ENCODE measurements at places on chromosomes 5 and 9.

GRCh38 chr9:17706347-17706746 is 127.5 kb downstream of the SH3GL2 start:
- DNase-seq: no peak

DNA sequence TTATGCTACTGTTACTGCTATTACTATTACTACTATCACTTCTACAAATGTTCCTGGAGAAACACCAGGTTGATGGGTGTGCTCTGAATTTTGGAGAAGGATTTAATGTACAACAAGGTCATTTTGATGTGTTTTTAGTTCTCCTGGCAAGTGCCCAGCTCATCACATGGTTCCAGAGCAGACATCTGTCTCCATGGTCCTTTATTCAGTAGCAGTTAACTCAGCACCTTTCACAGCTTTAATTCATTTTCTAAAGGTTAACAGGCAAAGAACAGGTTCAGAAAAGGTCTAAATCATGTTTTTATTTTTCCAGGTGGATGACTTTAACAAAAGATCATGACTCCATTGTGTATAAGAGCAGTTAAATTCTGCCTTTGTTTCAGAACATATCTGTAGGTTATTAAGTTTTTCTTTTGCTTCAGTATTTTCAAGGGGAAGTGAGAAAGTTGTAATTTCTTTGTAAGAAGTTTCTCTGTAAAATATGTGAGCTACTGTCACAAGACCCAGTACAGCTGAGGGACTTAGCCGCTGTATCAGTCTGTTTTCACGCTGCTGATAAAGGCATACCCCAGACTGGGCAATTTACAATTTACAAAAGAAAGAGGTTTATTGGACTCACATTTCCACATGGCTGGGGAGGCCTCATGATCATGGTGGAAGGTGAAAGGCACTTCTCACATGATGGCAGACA is 41.9 kb downstream of the MTRR start:
- DNase-seq: no peak

- no peak for DNase-seq
Observed at GRCh38 chr5:179870403-179870903, 11.8 kb upstream of the MRNIP start.

GRCh38 chr5:133229931-133230664 is 178.3 kb downstream of the HSPA4 start:
- DNase-seq: no peak

- no peak for DNase-seq
Observed at GRCh38 chr9:104775976-104776375, 12.0 kb downstream of the NIPSNAP3B start.

DNA sequence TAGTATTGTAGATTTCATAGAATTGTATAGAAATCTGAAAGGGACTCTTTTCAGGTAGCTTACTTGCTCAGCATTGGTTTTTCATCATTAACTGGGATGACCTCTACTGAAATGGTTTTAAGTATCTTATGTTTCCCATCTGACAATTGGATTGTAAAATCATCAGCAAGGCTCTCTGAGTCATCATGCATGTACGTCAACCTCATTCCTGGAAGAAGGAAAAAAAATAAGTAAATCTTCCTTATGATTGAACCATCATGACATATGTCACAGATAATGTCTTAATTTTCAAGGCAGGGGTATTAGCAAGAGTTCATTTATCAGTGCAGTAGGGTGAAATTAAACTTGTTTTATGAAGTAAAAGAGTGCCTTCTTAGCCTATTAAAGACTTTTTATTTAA is 74.9 kb upstream of the CER1 start:
- DNase-seq: no peak

DNA sequence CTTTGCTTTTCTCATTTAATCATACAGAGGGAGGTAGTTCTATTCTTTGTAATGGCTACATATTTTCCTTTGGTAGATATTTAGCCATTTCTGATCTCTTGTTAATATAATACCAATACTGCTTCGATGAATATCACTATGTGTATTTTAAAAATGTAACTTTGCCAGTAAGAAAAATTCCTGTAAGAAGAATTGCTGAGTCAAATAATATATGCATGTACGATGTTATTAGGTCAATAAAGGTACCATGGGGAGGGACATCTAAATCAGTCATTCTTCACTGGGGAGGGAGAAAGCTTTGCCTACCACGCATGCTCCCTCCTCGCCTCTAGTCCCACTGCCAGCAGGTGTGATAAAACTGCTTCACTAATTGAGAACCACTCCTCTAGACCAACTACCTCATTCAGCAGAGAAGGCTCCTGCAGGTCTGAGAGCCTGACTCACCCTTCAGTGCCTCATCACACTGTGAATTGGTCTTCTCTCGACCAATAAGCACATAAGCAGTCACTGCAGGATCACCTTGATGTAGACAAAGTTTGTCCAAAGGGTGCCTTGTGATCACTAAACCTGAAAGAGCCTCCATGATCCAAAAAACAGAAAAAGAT is 56.1 kb upstream of the TBCA start:
- DNase-seq: no peak

- DNase-seq: no peak
Observed at GRCh38 chr9:128106940-128107467, 20.5 kb downstream of the PTGES2 start.

DNA sequence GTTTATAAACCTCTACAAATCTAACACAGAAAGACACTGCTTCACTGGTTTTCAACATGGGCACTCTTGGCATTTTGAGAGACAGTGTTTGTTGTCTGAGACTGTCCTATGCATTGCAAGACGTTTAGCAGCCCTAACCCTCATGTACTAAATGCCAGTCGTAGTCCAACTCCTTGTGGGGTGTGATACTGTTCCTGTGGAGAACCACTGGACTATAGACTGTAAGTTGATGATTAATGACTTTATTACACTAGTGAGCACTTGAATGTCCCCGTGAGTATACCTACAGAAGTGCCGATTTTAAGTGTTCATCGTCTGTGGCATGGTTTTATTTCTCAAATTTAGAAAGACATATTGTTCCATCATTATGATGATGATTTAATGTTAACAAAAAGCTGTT is 46.2 kb downstream of the RECK start:
- no peak for DNase-seq
